ENCODE measurements at places on chromosomes 7 and 10.

GRCh38 chr7:158997110-158997453, 140.7 kb downstream of the DYNC2I1 start:
- no peak for DNase-seq

DNA sequence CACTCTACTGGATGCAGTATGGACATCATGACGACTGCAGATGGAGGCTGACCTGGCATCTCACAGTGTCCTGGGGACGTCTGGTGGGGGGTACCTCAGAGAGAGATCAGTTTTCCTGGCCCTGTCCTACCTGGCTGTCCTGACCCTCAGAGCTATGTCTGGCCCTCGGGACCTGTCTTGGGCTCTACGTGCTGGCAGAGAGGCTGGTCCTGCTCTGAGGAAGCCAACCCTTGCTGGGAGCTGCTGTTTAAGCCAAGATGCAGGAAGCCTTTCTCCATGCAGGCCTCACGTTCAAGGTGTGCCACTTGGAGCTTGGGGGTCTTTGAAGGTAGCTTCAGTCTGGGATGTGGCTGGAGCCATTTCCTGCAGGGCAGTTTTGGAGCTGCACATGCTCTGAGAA, 42.1 kb upstream of the CXCL12 start:
- no peak for DNase-seq

- no peak for DNase-seq
These were observed 76.7 kb downstream of the GPR26 start for GRCh38 chr10:123742751-123743440.

GRCh38 chr10:5944389-5945189, 32.8 kb downstream of the IL15RA start:
- DNase-seq, result no peak

GRCh38 chr10:90965720-90966119, 44.8 kb upstream of the ANKRD1 start:
- DNase-seq, result no peak

GRCh38 chr7:47730142-47730541, 148.2 kb upstream of the TNS3 start:
- no peak for DNase-seq

DNA sequence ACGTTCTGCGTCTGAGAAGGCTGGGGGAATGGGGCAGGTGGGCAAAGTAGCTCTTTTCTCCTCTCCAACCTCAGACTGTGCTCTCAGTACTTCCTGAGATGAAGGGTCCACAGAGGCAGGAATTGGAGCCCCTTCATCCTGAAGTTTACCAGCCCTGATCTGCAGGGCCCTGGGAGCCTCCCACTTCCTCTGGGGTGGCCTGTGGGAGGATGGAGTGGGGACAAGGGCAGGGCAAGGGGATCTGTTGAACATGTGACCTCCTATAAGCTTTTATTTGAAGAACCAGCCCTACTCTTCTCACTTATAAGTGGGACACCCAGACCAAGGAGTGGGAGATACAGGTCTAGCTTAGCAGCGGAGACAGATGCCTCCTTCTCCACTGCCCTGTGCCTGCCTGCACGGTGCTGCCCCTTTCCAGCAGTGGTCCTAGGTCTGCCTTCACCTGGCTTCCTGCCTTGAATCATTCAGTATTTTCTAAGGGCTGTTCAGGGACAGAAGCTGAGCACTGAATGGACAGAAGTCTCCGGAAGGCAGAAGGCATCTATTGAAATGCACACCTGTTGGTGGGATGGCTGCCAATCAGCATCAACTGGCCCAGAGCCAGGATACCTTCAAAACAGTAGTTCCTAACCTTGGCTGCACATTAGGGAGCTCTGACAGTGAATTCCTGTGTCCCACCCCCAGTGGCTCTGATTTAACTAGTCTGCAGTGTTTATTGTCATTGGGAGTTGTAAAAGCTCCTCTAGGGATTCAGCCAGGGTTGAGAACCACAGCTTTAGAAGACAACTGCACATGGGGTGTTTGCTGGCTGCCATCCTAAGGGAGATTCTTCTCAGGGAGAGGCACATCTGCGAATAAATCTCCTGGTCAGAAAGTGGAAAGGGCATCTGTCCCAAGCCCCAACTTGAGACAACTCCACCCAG, 2.7 kb upstream of the ARHGAP22 start:
- DNase-seq, result no peak

DNA sequence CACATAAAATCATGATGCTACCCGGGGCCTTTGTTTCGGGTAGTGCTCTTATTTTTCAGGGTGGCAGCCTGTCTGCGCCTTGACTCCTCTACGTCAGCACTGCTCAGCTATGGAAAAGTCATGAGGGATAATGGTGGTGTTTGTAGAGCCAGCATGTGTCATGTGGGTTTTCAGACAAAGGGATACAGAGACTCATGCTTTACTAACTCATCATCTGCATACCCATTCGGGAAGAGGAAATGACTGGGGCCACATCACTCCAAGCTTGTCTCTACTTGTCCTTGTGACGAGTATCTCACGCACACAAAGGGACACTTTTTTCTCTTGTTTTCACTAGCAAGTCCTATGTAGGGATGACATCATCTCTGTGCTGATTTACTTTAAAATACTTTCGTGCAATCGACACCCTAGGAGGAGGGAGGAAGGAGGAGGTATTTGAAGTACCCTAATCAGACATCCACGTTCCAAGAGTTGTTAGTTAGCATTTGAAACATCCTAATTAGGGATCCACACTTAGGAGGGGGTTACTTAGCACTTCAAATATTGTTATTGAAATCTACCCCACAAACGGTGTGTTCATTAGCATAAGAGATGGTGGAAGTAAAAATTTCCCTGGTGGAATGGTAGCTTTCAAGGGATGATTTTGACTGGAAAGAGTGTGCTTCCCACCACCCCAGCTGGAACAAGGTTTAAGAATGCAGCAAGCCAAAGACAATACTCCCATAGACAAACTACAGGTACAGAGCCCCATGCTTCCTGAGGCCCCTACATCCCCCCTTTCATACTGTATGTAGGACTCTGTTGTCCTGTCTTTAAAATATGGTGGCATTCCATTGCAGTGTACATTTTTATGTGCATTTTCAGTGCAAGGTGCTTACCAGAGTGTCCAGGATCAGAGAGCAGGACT, 52.0 kb downstream of the THNSL1 start:
- no peak for DNase-seq

- DNase-seq, result no peak
These were observed 53.6 kb downstream of the ENTPD1 start for GRCh38 chr10:95809370-95810197.

- DNase-seq, result no peak
These were observed 14.2 kb downstream of the SKAP2 start for GRCh38 chr7:26850193-26850651.

DNA sequence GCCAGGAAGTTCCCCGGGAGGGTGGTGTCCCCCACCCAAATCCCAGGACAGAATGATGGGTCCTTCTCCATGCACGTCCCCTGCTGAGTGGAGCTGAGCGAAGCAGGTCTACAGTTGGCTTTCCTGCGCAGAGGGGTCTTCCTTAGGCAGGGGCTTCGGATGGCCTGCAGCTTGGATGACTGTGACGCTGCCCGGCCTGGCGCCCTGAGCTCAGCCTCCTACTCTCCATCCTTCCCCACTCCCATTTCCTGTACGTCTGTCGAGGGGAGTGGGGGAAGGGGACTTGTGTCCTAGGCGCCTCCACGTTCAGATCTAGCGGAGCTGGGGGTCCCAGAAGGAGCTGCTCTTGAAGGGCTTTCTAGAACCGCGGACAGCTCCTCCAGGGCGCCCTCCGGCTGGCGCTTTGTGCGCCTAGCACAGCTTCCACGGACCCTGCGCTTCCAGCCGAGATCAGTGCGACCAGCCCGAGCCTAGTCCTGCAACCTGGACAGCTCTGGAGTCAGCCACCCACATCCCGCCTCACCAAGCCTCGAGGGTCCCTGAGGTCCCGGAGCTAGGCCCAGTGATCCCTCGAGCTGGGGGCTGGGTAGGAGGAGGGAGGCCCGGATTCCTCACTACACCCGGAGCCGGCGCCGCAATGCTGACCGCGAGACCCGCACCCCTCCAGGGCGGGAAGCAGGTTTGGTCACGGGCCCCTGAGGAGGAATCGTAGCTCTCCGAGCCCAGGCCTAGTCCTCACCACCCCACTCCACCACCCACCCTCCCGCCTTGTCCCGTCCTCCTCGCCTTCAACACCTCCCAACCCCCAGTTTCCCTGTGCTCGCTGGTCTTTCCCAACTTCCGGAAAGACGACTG, 1.9 kb downstream of the GRID1 start:
- no peak for DNase-seq

- DNase-seq, result no peak
These were observed 18.6 kb upstream of the TMEM225B start for GRCh38 chr7:99579281-99579955.

- no peak for DNase-seq
These were observed 383.4 kb upstream of the ADARB2 start for GRCh38 chr10:2120746-2121145.

DNA sequence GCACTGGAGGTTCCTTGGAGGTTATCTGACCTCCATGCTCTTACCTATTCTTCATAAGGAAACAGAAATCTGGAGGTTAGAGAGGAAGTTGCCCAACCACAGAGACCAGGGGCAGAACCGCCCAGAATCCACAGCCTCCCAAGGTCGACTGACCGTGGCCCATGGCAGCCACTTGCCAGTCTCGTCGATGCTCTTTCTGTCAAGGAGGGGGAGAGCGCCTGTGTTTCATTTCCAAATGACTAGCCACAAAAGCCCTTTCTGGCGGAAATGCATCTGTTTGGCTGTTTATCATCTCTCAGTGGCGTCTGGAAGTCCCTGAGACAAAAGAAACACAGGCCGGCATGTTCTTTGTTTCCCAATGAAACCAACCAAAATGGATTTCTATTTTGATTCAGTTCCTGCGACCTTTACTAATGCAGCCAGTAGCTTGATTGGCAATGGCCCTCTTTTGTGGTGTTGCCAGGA, 2.9 kb downstream of the RAMP3 start:
- no peak for DNase-seq

GRCh38 chr7:107742678-107743566, 1.0 kb upstream of the CBLL1 start:
- DNase-seq, result peak; percentile 68

GRCh38 chr10:116201670-116202430, 71.2 kb downstream of the GFRA1 start:
- no peak for DNase-seq

DNA sequence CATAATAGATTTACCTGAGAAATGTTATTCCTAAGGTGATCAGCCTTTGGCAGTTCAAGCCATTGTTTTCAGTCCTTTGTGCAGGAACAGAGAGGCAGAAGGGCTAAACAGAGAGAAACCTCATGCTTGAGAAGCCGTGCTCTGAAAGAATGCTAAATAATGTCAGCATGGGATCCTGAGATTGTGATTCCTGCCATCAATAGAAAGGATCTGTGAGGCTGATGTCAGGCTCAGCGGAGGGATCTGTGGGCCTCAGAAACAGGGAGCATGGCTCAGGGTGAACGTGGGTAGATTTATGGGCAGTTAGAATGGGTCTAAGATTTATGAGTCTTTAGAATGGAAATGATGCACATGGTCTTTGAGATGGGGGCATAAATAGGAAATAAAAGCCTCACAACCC, 439.2 kb upstream of the IGFBP3 start:
- no peak for DNase-seq

DNA sequence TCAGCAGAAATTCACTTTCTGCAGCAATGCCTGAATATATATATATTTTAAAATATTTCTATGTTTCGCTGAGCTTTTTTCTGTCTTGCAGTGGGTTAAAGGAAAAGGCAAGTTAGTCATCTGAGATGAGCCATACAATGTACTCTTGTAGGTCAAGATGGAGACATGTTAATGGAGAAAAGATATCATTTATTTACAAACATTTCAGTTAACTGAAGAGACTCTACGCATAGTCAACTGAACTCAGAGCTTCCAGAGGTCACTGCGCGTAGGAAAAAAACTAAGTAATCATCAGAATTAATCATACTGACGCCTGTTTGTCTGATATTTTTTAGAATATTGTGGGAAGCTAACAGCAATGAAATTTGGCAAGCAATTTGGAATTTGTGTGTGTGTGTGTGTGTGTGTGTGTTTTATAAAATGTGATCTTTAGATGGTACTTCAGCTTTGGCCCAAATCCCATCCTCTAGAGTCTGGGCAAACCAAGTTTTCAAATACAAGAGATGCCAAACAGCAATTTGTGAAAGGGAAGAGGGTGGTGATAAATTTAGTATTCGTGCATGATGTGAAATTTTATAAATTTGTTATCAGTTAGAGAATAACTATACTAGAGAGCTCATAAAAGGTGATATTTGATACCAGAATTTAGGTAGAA, 193.9 kb upstream of the AGR3 start:
- DNase-seq, result no peak

GRCh38 chr10:63711867-63712716, 190.9 kb downstream of the REEP3 start:
- no peak for DNase-seq

- DNase-seq, result no peak
These were observed 108.9 kb downstream of the GRID1 start for GRCh38 chr10:86257683-86258082.

DNA sequence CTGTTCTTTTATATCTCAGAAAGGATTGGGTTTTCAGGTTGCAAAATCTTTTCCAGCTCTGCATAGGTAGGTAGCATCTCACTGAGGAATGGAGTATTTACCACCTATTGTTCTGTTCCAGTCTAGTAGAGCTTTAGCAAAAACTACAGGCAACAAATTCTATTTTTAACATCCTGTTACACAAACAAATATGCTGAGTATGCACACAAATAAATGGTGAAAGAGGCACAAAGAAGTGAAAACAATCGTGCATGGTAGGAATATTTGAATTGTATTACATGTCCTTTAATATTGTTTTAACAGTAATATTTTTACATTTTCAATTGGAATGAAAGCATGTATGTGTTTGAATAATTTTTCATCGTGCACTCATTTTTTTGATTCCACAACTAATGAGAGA, 14.5 kb upstream of the MIOS start:
- no peak for DNase-seq

- no peak for DNase-seq
These were observed 39.5 kb upstream of the DMBT1 start for GRCh38 chr10:122521011-122521410.

- no peak for DNase-seq
These were observed 321.3 kb downstream of the CACNA2D1 start for GRCh38 chr7:82122275-82122674.

DNA sequence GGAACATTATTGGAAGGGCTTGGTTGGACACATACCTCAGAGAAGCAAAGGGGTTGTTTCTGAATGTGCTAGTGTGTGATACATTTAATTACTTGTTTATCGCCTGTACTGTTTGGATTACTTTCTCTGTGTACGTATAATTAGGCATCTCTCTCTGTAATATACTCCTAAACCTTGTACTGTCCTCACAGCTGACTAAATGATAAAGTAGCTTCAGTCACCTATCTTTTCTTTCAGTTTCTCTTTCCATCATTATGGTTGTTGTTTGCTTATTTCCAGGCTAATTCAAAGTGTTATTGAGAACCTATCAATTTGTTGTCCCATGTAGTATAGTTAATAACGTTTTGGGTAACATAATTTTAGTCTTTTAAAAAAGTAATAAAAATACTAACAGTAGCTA, 34.0 kb downstream of the MXI1 start:
- DNase-seq, result no peak

- no peak for DNase-seq
These were observed 588.6 kb downstream of the PTPRN2 start for GRCh38 chr7:157998884-157999552.

DNA sequence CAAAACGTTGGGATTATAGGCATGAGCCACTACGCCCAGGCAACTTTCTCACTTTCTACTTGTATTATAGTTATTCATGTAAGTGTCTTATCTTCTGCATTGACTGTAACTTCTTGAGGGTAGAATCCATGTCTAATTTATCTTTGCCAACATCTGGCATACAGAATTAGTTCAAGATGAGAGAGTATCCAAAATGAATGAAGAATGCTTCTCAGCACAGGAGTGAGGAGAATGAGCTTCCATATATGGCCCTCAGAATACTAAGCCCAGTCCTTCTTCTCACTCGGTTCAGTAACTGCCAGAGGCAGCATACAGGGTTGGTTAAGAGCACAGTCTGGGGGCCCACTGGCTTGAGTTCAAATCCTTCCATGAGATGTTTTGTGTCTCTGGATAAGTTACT, 75.0 kb upstream of the LRRC17 start:
- no peak for DNase-seq

All from activated naive CD4-positive, alpha-beta T cell (primary cell).